ENCODE measurements at places on chromosomes 3 and 15. TPM values are rescaled to one million over a fixed set of nuclear protein-coding genes. Genes with fewer than 3 reads are reported as not detected.

- H3K27ac ChIP-seq: peak overlapping the region; percentile 51
- no peaks in the 10 kb centered on the region for H3K27me3 ChIP-seq
- H3K4me1 ChIP-seq: peaks cover 36% of the 10 kb centered on the region
- DNase-seq: no peak
- H3K4me3 ChIP-seq: no peak overlapping the region
Observed at GRCh38 chr3:46939578-46940445, 36.7 kb downstream of the CCDC12 start.

GRCh38 chr15:45331972-45332371, 46.4 kb downstream of the GATM start:
- DNase-seq: no peak
- H3K27me3 ChIP-seq: peaks cover 20% of the 10 kb centered on the region
- no peaks in the 10 kb centered on the region for H3K36me3 ChIP-seq
- H3K4me1 ChIP-seq: no peaks in the 10 kb centered on the region

GRCh38 chr15:58574631-58575030, 142.8 kb downstream of the LIPC start:
- H3K36me3 ChIP-seq: no peaks in the 10 kb centered on the region
- H3K27me3 ChIP-seq: no peaks in the 10 kb centered on the region

- peaks cover 14% of the 10 kb centered on the region for H3K36me3 ChIP-seq
- no peak for DNase-seq
- H3K4me1 ChIP-seq: peaks cover 32% of the 10 kb centered on the region
- no peak overlapping the region for H3K27ac ChIP-seq
- no peaks in the 10 kb centered on the region for H3K27me3 ChIP-seq
Observed at GRCh38 chr15:56146756-56147155, 96.9 kb downstream of the RFX7 start.

- peak overlapping the region; percentile 98 for H3K27ac ChIP-seq
- DNase-seq: no peak
- no peaks in the 10 kb centered on the region for H3K27me3 ChIP-seq
Observed at GRCh38 chr3:31966978-31967591, 14.0 kb downstream of the OSBPL10 start.

DNA sequence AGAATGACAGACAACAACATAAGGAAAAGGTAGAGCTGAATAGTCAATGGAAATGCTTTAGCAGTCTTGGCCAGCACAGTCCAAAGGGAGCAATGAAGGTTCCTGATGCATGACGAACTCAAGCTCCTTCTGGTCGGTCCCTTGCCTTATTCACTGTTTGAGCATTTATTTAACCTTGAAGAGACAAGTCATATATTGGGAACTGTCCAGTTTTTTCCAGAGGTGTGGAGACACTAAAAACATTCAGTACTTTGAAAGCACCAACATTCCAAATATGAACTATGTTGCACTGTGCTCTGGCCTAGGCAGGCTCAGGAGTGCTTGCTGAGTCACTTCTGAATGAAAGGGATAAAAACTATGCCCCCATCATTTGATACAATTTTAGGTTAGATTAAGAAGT, 384.8 kb downstream of the MECOM start:
- no peak for DNase-seq
- no peaks in the 10 kb centered on the region for H3K36me3 ChIP-seq

DNA sequence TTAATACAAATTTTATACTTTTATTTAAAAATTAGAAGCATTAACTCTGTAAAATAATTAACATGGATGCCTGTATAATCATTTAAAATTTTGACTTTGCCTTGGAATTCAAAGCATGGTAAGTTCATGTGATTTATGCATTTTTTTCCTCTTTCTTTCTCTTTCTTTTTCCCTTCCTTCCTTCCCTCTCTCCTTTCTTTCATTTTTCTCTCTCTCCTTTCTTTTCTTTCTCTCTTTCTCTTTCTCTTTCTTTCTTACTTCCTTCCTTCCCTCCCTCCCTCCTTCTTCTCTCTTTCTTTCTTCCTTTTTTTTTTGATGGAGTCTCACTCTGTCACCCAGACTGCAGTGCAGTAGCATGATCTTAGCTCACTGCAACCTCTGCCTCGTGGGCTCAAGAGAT, 53.8 kb upstream of the P3H2 start:
- no peak overlapping the region for H3K27ac ChIP-seq
- H3K27me3 ChIP-seq: no peaks in the 10 kb centered on the region
- no peak for DNase-seq
- H3K36me3 ChIP-seq: no peaks in the 10 kb centered on the region
- H3K4me1 ChIP-seq: no peaks in the 10 kb centered on the region
- H3K4me3 ChIP-seq: no peak overlapping the region

DNA sequence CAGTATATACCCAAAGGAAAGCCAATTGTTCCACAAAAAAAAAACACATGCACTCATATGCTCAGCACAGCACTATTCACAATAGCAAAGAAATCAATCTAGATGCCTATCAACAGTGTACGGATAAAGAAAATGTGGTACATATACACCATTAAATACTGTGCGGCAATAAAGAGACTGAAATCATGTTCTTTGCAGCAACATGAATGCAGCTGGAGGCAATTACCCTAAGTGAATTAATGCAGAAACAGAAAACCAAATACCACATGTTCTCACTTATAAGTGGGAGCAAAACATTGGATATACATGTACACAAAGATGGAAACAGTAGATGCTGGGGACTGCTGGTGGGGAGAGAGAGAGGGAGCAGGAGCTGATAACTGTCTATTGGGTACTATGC, 124.2 kb upstream of the AADACL2 start:
- peaks cover 4% of the 10 kb centered on the region for H3K27me3 ChIP-seq
- no peak overlapping the region for H3K27ac ChIP-seq
- no peak overlapping the region for H3K4me3 ChIP-seq
- H3K36me3 ChIP-seq: no peaks in the 10 kb centered on the region

GRCh38 chr3:49723296-49723627, 489 bp downstream of the GMPPB start:
- H3K27ac ChIP-seq: peak overlapping the region; percentile 99
- DNase-seq: peak; percentile 95
- H3K4me3 ChIP-seq: peak overlapping the region; percentile 90
- H3K27me3 ChIP-seq: no peaks in the 10 kb centered on the region
- H3K36me3 ChIP-seq: peaks cover 6% of the 10 kb centered on the region

GRCh38 chr15:35858707-35859106, 312.7 kb upstream of the DPH6 start:
- peaks cover 2% of the 10 kb centered on the region for H3K4me1 ChIP-seq
- DNase-seq: no peak
- no peaks in the 10 kb centered on the region for H3K27me3 ChIP-seq
- H3K27ac ChIP-seq: no peak overlapping the region

GRCh38 chr3:66297900-66298299, 77.1 kb downstream of the SLC25A26 start:
- H3K4me3 ChIP-seq: no peak overlapping the region
- no peaks in the 10 kb centered on the region for H3K36me3 ChIP-seq
- H3K27ac ChIP-seq: peak overlapping the region; percentile 49

- DNase-seq: no peak
- H3K27me3 ChIP-seq: no peaks in the 10 kb centered on the region
- H3K4me1 ChIP-seq: peaks cover 29% of the 10 kb centered on the region
- H3K36me3 ChIP-seq: no peaks in the 10 kb centered on the region
- H3K4me3 ChIP-seq: no peak overlapping the region
Observed at GRCh38 chr15:85388566-85389305, 8.3 kb downstream of the AKAP13 start.

GRCh38 chr3:29011441-29011840, 269.4 kb upstream of the RBMS3 start:
- H3K4me3 ChIP-seq: no peak overlapping the region
- H3K4me1 ChIP-seq: peaks cover 5% of the 10 kb centered on the region
- DNase-seq: no peak
- H3K36me3 ChIP-seq: no peaks in the 10 kb centered on the region

DNA sequence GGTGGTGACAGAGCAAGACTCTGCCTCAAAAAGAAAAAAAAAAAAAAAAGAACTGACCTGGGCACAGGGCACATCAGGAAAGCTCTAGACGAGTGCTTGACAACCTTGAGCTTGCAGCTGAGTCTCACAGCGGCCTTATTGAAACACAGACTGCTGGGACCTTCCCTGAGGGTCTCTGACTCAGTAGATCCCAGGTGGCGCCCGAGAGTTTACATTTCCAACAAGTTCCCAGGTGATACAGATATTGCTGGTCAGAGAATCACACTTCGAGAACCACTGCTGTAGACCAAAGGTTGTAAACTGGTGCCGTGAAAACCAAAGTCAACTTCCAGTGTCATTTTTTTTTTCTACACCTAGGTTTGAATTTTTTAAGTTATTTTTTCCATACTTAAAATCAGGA, 573.2 kb upstream of the MDFIC2 start:
- no peaks in the 10 kb centered on the region for H3K36me3 ChIP-seq
- no peaks in the 10 kb centered on the region for H3K27me3 ChIP-seq
- H3K27ac ChIP-seq: no peak overlapping the region
- H3K4me1 ChIP-seq: peaks cover 20% of the 10 kb centered on the region
- no peak overlapping the region for H3K4me3 ChIP-seq

GRCh38 chr15:26868029-26868685, 1.3 kb downstream of the GABRA5 start:
- peaks cover 13% of the 10 kb centered on the region for H3K4me1 ChIP-seq
- no peak overlapping the region for H3K4me3 ChIP-seq
- H3K27ac ChIP-seq: no peak overlapping the region
- H3K36me3 ChIP-seq: no peaks in the 10 kb centered on the region

DNA sequence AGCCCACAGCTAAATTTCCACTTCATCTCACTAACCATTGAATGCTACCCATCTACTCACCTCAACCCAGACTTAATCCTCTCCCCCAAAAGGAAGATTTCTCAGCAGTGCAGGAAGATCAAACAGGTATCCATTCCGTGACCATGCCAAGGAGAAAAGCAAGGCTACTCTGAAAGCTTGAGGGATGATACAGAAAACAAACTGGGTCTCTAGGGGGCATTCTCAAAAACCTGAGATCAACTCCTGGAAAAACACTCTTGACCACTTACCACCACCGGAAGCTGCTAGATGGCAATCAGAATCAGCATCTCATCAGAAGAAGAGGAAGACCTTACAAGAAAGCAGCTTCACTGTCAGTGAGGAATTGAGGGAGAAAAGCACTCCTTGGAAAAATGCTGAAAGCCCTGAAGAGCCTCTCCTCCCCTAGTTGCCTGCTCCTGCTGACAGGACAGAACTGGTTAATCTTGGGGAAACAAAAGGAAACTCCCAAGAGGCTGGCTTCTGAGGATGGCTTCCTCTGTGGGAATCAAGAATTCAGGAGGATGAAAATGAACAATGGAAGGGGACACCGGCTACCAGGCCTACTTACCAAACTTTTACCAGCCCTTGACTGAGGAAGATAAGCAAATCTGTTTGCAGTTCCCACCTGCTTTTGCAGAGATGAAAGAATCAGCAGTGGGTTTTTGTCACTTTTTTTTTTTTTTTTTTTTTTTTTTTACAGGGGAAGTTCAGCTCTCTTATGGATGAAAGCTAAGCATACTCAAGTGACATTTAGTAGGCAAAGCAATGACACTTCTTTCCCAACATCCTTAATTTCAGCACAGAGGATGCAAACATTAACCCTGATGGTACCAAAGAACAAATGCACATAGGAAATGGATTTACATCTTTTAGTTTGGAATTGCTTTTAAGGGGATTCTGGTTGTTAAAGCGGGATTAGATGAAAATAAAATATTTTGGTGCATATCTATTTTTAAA, at the start of gene ATP8B4:
TSS of gene ATP8B4 (minus strand) at position 171 of the 978 bp plus-strand sequence. CDS start 12,267 bp downstream, outside the sequence.
- no peak for DNase-seq
- peaks cover 2% of the 10 kb centered on the region for H3K36me3 ChIP-seq
- no peak within 1 kb of the TSS for H3K4me3 ChIP-seq
- no peaks in the 10 kb centered on the region for H3K4me1 ChIP-seq
- no peak within 1 kb of the TSS for H3K27ac ChIP-seq

- H3K36me3 ChIP-seq: no peaks in the 10 kb centered on the region
- H3K27me3 ChIP-seq: no peaks in the 10 kb centered on the region
- no peak overlapping the region for H3K4me3 ChIP-seq
- DNase-seq: peak; percentile 69
- H3K27ac ChIP-seq: peak overlapping the region; percentile 87
Observed at GRCh38 chr15:77528290-77528967, 104.3 kb downstream of the LINGO1 start.

DNA sequence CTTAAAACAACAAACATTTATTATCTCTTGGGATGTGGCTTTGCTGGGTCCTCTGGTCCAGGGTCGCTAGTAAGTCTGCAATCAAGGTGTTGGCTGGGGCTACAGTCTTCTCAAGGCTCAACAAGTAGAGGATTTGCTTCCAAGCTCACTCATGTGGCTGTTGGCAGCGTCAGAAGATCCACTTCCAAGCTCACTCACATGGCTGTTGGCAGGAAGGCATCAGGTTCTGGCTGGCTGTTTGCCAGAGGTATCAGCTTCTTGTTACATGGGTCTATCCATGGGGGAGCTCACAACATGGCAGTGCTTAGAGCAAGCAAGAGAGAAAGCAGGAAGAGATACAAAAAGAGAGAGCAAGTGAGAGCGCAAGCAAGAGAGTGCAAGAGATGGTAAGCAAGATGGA, 15.0 kb upstream of the BNC1 start:
- H3K27me3 ChIP-seq: peaks cover 1% of the 10 kb centered on the region
- DNase-seq: no peak
- no peak overlapping the region for H3K27ac ChIP-seq
- no peaks in the 10 kb centered on the region for H3K4me1 ChIP-seq

The LOXL1 gene
- total RNA-seq: 446 TPM

The POTEB2 gene
- not detected for total RNA-seq

The SMCO1 gene
- total RNA-seq: not detected

The ZNF148 gene
- 45.9 TPM for total RNA-seq

The C2CD4A gene
- total RNA-seq: 0.10 TPM

The ESYT3 gene
- 0.70 TPM for total RNA-seq

The CHSY1 gene
- 60.9 TPM for total RNA-seq

The LDHAL6B gene
- not detected for total RNA-seq

The ERICH6 gene
- not detected for total RNA-seq

Data from chondrocyte (in vitro differentiated cells).